ENCODE measurements at places on chromosomes 13 and 19.

DNA sequence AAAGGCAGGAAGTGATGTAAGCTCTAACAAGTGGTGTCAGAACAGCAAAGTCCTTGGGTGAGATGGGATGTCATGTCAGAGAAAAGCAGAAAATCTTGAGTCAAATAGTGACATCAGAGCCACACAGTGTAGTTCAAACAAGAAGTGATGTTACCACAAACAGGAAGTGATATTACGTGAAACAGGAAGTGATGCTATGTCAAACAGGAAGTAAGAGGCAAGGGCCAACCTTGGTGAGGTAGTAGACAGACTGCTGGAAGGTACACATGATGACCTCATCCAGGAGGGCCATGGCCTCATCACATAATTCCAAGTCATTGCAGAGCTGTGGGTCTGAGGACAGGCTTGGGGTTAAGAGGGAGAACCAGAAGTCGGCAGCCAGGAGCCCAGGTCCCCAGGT is 7.0 kb upstream of the MAMSTR start:
- DNase-seq, result no peak

DNA sequence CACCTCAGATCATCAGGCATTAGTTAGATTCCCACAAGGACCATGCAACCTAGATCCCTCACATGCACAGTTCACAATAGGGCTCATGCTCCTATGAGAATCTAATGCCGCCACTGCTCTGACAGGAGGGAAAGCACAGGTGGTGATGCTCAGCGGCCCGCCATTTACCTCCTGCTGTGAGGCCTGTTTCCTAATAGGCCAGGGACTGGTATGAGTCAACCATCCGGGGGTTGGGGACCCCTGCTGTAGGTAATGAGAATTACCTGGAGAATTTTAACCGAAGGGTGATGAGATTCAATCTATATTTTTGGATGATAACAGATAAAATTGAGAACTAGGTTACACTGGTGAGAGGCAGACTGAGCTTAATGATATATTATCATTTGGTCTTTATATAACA is 101.4 kb downstream of the LACC1 start:
- no peak for DNase-seq

DNA sequence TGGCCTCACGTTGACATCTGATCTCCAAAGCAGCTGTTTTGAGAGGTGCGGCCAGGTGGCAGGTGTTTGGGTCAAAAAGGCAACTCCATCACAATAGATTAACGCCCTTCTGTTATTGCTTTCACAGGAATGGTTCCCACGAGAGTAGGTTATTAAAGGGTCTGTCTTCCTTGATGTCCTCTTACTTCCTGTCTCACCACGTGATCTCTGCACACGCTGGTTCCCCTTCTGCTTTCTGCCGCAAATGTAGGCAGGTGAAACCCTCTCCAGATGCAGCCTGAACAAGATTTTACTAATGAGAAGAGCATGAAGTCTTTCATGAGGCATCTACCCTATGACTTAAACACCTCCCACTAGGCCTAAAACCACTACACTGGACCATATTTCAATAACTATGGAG is 22.8 kb upstream of the ZNF564 start:
- DNase-seq, result no peak

DNA sequence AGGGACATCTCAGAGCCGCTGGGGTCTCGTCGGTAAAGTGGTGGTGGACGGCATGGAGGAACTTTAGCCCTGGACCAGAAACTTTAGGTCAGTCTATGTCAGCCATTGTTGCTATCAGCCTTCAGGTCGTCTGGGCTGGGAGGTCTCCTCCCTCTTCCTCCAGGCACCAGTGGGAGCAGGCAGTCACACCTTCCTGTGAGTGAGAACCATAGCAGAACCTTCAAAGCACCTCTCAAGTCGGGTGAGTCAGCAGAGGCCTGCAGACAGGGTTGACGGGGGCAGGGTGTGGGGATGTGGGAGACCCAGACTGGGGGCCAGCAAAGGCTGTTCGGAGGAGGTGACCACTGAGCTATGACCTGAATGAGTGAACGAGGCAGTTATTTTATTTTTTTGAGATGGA is 15.4 kb upstream of the SBNO2 start:
- DNase-seq, result no peak

- DNase-seq, result no peak
Measured at GRCh38 chr13:99157046-99157445, 43.6 kb upstream of the UBAC2 start.

DNA sequence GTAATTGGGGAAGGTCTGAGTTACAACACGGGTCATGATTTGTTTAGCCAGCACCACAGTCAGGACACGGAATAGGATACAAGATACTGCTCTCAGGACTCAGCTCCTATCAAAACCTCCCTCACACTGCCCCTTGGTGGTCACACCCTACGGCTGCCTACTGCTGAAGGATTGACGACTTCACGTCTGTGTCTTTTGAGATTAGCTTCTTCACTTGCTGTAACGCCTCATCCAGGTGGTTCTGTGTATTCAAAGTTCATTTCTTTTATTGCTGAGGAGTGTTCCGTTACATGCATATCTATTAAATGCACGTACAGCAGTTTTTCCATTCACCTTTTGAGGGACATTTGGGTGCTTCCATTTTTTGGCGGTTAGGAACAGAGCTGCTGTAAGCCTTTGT is 46.3 kb downstream of the URI1 start:
- no peak for DNase-seq

DNA sequence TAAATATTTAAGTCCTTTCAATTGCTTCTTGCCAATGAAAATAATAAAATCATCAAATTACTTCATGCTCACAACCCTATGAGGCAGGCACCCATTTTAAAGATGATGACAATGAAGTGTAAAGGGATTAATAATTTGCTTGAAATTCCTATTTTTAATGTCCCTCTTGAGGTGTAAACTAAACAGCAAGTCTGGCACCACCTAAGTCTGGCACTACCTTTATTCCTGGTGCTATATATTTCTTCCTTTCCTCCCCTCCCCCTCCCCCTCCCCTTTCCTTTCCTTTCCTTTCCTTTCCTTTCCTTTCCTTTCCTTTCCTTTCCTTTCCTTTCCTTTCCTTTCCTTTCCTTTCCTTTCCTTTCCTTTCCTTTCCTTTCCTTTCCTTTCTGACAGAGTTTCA is 42.2 kb downstream of the FLT1 start:
- DNase-seq, result no peak
